Left ventricle myocardium superior (tissue), 1 donor: ENCODE measurements at places on chromosomes 2 and 18. TPM values are rescaled to one million over a fixed set of nuclear protein-coding genes. Genes with fewer than 3 reads are reported as not detected.

GRCh38 chr2:200814917-200815316 lies 3.2 kb downstream of the BZW1 start:
- no peak for DNase-seq

- DNase-seq: no peak
Observed at GRCh38 chr2:109371481-109372170, 242.1 kb downstream of the SEPTIN10 start.

DNA sequence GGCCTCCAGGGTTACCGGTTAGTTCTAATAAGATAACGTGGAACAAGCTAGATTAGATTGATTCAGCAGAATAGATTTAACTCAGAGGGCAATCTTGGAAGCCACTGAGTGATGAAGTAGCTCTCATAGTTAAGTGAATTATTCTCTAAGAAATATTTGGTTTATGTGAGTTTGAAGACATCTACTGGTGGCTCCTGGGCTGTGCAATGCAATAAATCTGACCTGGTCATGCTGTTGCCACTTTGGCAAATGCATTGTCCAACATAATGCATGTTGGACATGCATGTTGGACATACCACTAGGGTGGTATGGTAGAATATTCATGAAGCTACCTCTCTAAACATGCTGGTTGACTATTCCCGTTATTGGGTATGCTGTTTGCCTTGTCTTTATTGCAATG lies 493.7 kb upstream of the VRK2 start:
- DNase-seq: no peak

The TMEM178A gene
- total RNA-seq: 3.2 TPM

The ERBB4 gene
- 17.9 TPM for total RNA-seq
